ENCODE measurements at places on chromosomes 2 and 18.

DNA sequence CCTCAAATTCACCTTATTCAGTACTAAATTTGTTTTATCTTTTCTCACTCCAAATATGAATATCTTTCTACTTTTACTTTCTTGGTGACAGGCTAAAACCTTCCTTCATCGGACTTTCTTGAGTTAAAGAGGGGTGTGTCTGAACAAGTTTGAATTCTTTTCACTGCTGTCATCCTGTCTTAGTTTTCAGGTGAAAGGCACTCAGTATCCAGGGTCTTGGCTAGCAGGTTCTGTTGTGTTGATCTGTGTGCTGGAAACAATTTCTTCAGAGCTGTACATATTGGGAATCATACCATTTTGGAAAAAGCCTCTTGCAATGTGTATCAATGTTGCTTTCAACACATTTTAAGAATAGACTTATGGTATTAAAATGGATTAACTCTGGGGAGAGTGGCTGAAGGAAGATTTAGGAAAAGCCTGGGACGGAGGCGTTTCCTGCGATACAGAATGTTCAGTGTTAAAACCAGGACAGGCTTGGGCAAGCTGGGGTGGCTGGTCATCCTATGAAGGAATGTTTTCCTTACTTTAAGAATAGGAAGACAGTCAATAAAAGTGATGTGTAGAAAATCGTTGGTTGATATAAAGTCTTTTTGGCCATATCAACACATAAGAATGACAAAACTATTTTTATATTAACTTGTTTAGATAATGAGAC, 350.7 kb upstream of the SPRED2 start:
- no peak for DNase-seq

DNA sequence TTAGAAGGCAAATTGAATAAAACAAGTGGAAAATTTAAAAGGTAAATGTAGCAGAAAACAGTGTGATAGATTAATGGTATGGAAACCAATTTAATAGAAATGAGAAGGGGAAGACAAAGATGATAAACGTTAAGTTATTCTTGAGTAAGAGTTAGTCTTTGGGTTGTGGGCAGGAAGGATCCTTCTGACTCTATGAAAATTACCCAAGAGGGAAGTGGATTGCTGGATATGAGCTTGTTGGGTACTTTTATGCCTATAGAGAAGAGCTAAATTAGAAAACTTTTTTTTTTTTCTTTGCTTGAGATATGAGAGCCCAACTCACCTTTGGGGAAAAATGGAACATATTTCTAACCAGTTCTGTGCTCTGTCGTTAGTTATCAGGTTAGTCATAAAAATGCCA, 144.0 kb downstream of the LDLRAD4 start:
- DNase-seq = no peak

- DNase-seq = no peak
These were observed 10.8 kb upstream of the CRACDL start for GRCh38 chr2:98946855-98947254.

DNA sequence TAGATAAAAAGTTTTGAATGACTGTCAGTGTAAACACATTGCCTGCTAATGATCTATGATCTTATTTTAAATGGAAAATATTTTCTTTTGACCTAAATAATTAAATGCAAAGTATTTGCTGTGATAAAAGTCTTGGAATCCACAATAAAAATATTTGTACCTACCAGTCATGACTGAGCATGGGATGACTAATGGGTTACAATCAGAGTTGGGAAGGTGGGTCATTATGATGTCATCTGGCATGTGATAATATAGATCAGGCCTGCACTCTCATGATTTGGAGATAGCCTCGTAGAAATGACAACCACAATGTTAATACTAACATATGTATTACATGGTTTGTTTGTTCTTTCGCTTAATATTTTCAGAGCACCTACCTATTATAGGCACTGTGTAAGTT, 848.8 kb upstream of the KLHL29 start:
- DNase-seq = no peak

DNA sequence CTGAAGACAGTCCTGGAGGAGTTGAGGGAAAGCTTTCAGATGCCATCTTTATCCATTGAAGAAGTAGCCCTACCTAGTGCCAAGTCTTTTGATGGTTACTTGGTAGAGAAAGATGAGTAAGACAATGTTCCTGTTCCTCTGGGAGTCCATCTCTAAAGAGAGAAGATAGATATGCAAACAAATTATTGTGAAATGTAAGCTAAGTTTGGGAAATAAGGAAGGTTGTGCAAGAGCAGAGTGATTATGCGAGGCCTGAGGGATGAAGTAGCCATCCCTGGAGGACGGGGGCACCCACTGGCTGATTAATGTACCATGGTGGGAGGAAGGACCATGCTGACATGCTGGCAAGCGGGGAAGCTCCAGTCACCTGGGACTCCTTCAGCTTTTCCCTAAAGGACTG, 994 bp upstream of the DTNA start:
- peak; percentile 88 for DNase-seq

DNA sequence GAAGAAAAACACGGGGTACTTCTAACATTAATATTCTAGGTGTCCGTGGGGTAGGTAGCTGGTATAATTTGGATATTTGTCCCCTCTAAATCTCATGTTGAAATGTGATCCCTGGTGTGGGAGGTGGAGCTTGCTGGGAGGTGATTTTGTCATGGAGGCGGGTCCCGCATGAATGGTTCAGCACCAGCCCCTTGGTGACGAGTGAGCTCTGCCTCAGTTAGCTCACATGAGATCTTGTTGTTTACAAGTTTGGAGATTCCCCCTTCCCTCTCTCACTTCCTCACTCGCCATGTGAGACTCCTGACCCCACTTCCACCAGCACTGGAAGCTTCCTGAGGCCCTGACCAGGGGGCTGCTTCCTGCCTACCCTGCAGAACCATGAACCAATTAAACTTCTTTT, 35.4 kb upstream of the DNER start:
- DNase-seq = no peak

GRCh38 chr18:63397349-63397748, 24.9 kb downstream of the VPS4B start:
- no peak for DNase-seq

DNA sequence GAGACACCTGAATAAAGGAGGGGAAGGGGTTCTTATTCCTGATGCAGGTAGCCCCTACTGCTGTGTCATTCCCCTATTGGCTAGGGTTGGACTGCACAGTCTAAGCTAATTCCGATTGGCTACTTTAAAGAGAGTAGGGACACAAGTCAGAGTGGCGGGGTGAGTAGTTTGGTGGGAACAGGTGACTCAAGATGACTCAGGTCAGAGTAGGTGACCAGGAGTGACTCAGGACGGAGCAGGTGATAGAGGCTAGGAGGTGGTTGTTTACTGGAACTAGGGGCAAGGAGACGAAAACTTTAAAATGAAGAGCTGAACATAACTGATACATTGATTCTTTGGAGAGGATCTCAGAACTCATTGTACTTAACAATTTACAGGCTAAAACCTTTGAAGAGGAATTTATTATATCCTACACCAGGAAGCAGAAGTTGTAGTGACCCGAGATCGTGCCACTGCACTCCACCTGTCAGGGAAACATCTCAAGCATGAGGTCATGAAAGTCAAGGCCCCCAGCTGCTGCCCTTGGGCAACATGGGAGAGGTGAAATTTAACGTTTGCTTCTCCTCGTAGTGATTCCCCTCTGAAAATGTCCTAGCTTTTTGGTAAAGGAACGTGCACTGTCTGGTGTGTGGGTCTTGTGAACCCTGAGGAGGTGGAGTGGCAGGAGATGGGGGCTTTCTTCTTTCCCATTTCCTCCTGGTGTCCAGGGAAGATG, 4.5 kb upstream of the CYP27A1 start:
- DNase-seq = no peak

DNA sequence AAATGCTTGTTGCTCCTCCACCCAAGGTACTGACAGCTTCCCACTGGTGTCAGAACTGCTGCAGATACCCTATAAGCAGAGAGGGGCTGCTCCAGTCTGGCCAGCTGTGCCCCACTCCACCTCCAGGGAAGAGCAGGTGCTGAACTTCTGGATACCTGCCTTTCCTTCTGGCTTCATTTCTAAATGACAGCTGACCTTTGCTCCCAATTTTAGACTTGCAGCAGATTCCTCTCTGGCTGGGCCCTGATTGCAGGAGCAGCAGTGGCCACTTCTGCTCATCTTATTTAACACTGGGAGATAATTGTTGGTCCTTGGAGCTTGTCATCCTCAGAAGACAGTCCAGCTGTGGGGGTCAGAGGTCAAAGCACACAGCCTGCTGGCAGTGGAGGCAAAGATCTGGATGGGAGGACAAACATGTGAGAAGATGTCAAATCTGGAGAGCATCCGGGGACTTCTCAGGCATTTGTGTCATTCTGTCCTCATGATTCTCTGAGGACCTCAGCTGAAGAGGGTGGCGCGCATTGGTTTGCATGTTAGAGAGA, 38.9 kb downstream of the SETBP1 start:
- no peak for DNase-seq

DNA sequence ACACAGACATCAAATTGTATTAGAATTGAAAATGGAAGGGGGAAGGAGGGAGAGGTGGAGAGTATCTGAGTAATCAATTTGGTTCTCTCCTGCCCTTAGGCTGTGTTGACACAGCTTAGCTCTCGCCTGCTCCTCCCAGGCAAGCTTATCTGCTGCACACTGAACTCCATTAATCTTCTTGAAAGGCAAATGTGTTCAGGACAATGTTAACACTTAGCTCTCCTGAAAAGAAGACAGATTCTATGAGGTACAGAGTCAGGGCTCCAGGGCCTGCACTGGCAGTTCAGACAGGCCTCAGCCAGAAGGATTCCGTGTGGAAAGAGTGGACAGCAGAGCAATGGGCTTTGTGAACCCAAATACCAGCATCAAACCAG, 430.0 kb upstream of the TNP1 start:
- DNase-seq = no peak

DNA sequence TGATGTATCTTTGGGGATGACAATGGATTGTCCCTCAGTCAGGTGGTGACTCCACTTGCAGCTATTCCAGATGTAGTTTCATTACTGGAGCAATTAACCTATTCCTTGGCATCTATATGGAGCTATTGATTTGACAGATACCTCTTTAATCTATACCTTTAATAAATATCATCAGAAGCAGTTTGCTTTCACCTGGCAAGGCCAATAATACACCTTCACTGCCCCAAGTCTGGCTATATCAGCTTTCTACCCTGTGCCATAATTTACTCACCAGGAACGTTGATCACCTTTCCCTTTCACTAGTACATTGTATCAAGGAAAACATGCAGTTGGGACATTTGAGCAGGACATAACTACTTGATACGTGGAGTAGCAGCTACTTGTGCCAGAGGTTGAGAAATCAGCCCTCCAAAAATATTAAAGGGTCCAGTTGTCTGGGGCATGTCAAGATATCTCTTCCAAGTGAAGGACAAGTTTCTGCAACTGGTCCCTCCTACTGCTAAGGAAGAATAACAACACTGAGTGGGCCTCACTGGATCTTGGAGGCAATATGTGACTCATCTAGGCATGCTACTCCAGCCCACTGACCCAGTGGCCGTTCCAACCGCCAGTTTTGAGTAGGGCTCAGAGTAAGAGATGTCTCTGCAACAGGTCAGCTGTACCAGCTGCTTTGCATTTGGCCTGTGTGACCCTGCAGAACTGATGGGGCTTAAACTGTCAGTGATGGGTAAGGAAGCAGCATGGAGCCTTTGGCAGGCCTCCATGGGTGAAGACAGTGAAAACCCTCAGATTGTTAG, 67.0 kb downstream of the PSMG2 start:
- DNase-seq = peak; percentile 69

DNA sequence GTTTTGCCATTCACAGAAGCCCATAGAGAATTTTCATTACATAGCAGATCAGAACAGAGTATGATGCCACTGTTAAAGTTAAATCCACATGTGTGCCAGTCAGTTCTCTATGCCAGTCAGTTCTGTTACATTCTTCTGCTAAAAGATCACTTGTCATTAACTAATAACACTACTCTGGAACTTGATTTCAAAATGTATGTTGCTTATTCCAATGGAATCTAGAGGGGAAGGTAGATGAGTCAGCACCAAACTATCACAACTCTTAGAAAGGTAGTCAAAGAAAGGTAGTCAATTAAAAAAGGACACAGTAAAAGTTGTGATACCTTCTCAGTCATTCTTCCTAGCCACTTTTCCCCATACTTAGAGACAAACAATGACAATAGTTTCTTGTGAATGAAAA, 1214.4 kb downstream of the LRP1B start:
- DNase-seq = peak; percentile 19

DNA sequence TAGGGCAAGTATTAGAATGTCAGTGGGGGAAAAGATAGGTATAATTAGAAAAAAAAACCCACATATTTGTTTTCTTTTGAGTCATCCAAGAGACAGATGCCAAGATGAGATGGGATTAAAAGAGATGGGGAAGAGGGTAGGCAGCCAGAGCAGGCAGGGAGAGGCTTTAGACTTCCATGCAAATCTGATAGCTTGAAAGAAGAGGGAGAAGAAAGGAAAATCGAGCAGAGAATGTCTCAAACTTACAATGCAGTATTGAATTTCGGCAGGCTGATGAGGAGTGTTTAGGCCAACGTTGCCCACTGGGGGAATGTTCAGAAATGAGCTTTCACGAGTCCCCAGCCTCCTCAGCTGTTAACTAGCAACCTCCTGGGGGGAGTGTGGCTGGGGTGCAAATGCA, 91.3 kb downstream of the SPATS2L start:
- DNase-seq = no peak

- DNase-seq = no peak
These were observed 258.2 kb upstream of the SP5 start for GRCh38 chr2:170456914-170457313.

DNA sequence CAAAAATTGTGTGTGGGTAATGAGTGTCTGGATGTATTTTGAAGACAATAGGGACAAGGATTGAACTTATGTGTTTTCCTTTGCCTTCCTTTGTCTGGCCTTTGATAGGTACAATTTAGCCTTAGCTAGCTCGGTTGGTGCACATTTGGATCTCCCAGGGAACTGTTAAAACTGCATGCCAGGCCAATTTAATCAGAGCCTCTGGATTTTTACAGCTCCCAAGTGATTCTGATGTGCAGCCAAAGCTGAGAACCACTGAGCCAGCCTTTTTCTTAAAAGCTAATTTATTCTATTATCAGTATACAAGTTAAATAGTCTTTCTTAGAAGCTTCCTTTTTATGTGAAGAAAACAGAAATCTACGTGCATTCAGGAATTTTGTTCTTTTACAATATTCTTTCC, 25.0 kb downstream of the PLEK start:
- DNase-seq = no peak

DNA sequence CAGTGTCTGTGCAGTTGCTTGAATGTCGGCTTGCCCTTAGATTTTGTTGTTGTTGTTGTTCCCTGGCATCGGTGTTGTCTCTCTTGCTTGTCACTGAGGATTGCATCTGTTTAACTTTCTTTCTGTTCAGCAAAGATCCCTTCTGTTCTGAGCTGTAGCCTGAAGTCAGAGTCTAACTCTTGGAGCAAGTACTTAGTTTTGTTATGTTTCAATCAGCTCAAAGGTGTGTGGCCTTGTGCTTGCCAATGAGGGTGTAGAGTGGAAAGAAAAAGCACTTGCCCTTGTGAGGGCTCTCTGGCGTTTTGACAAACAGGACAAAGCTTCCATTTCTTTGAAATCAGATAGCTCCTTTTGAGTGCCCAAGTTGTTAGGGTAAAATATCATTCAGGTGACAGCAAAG, 757.1 kb upstream of the CDH7 start:
- no peak for DNase-seq

GRCh38 chr2:234963773-234964615, 12.2 kb downstream of the SH3BP4 start:
- DNase-seq = no peak

- DNase-seq = no peak
These were observed 222.4 kb downstream of the PIK3C3 start for GRCh38 chr18:42177390-42177789.
